Activated CD4-positive, alpha-beta T cell treated with anti-CD3 and anti-CD28 coated beads for 1 hour (primary cell): ENCODE measurements at places on chromosomes 11 and 22.

GRCh38 chr11:75925785-75926164 lies 110.8 kb downstream of the UVRAG start:
- no peak for DNase-seq

GRCh38 chr22:16806401-16806800 lies 18.8 kb downstream of the XKR3 start:
- no peak for DNase-seq

GRCh38 chr11:46373787-46374740 lies 7.4 kb upstream of the MDK start:
- DNase-seq = no peak

GRCh38 chr11:97717922-97718321 lies 1302.8 kb upstream of the CNTN5 start:
- no peak for DNase-seq

GRCh38 chr11:69195824-69196782 lies 40.4 kb downstream of the SMIM38 start:
- no peak for DNase-seq

DNA sequence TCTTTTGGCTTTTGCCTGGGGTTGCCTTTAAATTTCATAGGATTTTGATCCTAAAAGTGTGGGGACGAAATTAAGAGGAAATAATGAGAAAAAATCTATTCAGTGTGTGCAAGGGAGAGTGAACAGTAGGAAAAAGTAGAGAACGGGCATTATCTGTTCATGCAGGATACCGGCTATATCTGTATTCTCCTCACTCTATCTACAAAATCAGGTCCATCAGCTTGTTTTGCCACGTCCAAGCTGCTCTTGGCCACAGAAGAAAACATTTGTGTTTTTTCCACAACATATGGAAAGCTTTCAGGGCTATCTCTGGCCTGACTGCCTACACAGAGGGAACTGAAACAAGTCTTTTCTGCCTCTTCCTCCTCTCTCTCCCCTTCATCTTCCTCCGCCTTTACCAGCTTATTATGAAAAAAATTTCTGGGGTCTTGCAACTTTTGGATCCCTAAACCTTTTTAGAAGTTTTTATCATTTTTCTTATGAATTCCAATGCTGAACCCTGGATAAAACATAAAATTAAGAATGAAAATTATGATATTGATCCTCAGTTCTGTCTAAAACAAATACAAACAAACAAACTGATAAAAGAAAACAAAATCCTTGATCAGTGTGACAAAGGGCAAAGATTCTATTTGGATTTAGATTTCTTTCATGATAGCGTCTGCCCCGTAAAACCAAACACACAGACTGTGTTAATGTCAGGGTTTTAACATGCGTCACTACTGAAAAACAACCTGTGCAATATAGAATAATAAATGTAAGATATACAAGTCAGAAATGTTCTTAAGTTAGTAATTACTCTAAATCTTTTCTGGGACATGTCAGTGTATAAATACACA lies 219.7 kb downstream of the CNTN5 start:
- DNase-seq = no peak

DNA sequence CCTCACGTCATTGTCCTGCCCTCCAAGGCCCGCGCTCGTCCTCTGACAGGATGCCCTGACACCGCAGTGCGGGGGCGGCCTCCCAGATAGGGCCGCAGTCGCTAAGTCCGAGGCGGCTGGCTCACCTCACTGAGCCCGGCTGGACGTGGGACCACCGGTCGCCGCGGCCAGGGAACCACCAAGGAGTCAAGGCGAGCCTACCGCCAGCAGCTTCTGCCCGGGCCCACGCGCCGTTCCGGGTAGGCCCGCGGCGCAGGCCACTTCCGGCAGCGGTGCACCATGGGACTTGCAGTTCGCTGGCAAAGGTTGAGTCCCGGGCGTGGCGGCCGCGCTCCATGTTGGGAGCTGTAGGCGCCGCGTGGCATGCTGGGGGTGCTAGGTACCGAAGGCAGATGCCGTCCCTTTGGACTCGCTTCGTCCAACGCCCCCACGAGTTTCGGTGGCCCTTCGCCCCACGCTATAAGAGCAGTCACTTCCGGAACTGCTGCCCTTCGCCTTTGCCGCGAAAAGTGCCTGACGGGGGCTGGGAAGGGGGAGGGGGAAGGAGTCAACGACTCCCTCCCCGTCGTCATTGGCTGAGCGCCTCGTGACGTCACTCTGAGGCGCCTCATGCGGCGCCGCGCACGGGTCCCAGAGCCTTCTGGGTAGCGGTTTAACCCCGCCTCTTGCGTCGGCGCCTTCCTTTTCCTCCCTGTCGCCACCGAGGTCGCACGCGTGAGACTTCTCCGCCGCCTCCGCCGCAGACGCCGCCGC lies at the start of gene RPLP2:
TSS of gene RPLP2 (plus strand) at position 681 of the 753 bp plus-strand sequence. CDS start 268 bp downstream, outside the sequence.
- peak; percentile 98 for DNase-seq

- no peak for DNase-seq
Observed at GRCh38 chr11:12840871-12841660, 166.8 kb downstream of the TEAD1 start.

DNA sequence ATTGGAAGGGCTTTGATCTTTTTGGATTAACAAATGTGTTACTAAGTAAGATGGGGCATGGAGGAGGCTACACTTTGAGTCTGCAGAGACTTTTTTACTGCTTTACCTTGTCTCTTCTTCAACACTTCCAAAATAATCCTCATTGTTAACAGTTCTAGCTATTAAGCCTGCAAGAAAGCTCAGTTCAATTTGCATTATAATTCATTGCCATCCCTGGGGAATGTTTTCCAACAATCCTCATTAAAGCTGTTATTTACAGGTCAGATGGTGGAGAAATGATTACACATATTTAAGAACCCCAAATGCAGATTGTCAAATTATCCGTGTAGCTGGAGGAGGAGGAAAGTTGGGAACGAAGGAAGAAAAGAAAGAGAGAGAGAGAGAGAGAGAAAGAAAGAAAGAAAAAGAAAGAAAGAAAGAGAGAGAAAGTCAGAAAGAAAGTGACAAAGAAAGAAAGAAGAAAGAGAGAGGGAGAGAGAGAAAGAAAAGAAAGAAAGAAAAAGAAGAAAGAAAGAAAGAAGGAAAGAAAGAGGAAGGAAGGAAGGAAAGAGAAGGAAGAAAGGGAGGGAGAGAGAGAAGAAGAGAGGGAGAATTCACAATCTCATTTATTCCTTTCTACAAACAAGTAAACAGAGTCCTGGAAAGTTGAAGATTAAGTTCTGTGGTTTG lies 443.9 kb downstream of the INSC start:
- DNase-seq = no peak

- DNase-seq = no peak
Observed at GRCh38 chr11:126697936-126698335, 302.6 kb downstream of the KIRREL3 start.

GRCh38 chr22:31870890-31871289 lies 73.4 kb upstream of the YWHAH start:
- no peak for DNase-seq

DNA sequence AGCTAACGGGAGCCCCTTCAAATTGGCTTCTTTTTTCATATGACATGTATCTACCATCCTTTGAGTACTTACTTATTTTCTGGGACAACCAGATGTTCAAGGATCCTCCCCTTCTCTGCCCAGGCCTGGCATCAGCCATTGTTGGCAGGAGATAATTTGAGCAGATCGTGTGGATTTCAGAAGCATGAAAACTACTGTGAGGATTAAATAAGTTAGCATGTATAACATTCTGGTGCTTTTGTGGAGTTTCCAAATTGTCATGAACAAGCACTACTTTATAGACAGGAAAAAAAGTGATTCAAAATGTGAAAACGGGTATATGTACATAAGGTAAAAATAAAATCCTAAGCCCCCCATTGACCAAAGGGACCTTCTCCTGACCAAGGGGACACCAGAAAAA lies 2.1 kb upstream of the NADSYN1 start:
- DNase-seq = no peak

DNA sequence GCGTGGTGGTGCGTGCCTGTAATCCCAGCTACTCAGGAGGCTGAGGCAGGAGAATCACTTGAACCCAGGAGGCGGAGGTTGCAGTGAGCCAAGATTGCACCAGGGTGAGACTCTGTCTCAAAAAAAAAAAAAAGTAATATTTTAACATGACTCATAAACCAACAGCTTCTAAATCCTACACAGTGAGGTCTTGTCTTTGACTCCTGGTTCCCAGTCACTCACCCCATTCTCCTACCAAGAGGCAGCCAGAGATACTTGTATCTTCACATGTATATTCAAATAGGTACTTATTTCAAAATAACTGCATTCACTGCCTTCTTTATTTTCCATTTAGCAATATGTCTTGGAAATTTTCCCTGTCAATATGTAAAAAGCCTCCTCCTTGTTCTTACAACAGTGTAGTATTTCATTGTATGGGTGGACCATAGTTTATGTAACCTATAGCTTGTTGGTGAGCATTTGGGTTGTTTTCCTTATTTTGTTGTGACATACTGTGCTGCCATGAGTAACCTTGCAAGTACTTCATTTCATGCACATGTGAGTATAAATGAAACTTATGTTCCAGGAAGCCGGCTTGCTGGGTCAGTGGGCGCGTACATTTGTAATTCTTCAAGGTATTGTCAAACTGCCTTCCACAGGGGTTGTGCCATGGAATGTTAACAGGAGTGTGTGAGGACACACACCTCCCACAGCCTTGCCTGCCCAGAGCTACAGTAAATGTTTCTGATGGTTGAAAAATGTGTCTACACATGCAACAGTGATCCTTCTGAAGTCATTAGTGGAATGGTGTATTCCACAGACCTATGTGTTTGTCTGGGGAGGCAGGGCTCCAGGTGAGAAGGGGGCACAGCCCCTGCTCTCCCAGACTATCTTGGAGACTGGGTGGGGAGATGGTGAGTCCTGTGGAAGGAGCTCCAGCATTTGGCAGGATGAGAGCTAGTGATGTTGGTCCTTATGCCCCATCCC lies 47.9 kb downstream of the OSBP2 start:
- no peak for DNase-seq

GRCh38 chr11:18791969-18792628 lies 501 bp upstream of the PTPN5 start:
- no peak for DNase-seq

GRCh38 chr22:47586038-47586437 lies 823.6 kb downstream of the TBC1D22A start:
- no peak for DNase-seq

- peak; percentile 34 for DNase-seq
Observed at GRCh38 chr22:19109198-19110063, 12.8 kb downstream of the DGCR2 start.
